ENCODE measurements at places on chromosomes 2 and 18. TPM values are rescaled to one million over a fixed set of nuclear protein-coding genes. Genes with fewer than 3 reads are reported as not detected.

The ABCA12 gene
- total RNA-seq, result not detected

The LAMA1 gene
- total RNA-seq, result not detected

The MYOM1 gene
- total RNA-seq, result 0.13 TPM

DNA sequence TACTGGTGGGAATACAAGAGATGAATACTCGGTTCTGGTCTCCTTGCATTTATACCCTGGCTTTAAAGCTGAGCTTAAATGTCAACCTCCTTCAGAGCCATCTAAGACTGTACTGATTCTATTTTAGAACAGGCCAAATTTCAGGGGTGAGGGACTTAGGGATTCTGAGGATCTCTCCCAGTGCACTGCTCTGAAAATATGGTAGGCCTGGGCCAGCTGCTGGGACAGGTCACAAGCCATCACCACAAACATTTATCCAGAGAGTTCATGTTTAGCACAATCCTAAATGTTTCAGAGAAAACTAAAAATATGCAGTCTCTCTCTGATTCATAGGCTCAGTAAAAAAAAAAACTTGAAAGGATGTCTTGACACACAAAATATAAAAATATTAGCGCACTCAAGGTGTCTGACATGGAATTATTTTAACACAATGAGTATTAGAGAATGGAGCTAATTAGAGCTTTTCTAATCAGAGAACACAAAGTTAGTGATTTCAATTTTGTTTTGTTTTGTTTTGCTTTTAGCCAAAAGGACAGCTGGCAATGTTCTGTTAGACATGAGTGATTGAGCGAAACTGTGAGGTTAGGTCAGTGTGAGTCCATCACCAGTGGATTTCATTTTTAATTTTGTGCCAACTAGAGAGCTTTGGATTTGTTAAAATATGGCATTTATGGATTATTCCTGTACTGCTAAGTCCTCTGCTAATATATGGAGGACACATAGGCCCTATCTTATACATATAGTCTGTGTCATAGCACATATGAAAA, 38.8 kb downstream of the MFSD6 start:
- no peak for DNase-seq

GRCh38 chr2:6353669-6354068, 512.0 kb downstream of the CMPK2 start:
- no peak for DNase-seq

DNA sequence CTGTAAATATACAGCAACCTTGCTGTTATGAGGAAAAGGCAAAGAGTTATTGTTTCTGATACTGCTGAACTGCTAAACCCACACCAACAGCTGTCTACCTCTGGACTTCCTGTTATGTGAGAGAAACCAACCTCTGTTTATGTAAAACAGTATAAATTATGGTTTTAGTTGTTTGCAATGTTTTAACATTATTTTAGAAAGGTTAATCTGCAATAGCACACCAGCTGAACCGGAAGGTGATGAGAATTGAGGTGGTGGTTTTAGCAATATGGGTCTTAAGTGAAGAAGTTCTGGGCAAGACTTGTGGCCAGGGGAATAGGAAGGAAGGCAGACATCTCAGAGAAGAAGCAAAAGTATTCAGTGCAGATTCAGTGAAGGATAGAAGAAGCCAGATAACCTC, 237.8 kb downstream of the PLCL1 start:
- no peak for DNase-seq

GRCh38 chr2:163554864-163555263, 180.9 kb downstream of the FIGN start:
- no peak for DNase-seq

DNA sequence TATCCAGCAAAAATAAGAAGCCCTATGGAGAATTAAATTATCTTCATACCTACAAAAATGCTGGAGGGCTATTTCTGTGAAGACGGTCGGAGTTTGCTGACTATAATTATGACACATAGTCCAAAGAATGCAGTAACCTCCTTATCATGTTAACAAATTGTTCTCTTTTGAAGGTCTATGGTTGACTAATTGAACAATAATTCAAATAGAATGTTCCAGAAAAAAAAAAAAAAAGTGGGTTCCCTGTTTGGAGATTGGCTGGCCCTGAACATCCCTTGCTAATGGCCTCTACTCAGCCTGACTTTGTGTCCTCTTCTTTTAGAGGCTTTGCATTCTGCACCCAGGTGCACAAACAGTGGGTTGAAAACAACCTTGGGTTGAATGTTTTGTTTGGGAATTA, 82.8 kb upstream of the CCBE1 start:
- no peak for DNase-seq

- DNase-seq, result no peak
These were observed 577.4 kb downstream of the ZEB2 start for GRCh38 chr2:143942486-143942885.

- no peak for DNase-seq
These were observed 141.1 kb upstream of the ETAA1 start for GRCh38 chr2:67255933-67256615.

DNA sequence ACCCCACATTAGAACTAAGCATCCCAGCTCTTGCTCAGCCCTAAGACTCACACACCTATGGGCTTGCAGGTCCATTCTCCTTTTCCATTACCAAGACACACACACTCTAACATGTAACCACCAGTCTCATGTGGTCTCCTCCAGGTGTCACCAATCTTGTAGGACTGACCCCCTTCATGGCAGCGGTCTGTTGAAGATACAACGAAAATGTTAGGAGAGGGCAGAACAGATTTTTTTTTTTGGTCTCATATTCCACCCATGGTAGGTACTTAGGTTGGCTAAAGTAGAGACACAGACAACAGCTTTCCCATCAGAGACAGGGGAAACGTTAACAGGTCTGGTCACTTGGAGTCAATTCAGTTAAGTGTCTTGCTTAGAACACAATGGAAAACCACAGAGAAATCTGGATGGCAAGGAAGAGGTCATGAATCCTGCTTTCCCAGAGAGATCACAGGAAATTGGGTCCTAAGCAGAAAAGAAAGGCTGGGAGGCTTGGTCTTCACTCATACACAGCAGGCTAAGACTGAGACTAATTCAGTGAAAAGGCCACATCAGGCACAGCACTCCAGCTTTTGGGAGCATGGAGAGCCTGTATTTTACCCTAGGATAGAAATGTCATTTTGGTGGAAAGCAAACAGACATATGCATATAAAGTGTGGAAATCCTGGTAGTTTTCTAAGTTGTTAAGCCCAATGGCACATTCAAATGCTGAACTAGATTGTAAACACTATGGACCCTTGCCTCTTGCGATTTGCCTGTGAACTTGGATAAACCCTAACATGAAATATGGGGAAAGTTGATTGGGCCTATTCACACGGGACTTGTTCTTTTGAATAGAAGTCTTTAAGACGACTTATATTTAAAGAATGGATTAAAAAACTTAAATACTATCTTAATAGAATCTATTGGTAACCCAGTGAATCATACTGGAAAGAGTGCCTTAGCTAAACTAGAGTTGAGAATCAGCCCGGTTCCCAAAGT, 3.8 kb downstream of the FN1 start:
- no peak for DNase-seq

DNA sequence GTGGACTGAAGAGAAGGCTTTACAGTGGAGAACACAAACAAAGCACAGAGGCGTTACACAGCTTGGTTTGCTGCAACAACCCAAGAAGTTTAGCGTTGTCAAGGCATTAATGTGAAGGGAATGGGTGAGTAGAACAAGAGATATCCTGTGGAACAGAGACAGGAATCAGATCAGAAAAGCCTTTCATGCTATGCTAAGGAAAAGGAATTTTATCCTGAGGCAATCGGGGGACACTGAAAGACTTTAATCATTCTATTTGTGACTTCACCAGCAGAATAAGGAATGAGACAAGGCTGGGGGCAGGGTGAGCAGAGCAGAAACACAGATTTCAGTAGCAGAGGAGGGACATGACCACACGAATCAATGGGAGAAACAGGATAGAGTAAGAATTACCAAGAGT, 600.7 kb downstream of the IRS1 start:
- no peak for DNase-seq
